ENCODE measurements at places on chromosomes 1 and 21.

- DNase-seq = peak; percentile 92
Measured at GRCh38 chr1:75724472-75725022, at the start of gene ACADM. ACADM (plus strand) TSS chr1:75724709; CDS start chr1:75724788, 79 bp downstream.

GRCh38 chr1:156927215-156928042 lies 7.0 kb downstream of the LRRC71 start:
- DNase-seq = no peak

DNA sequence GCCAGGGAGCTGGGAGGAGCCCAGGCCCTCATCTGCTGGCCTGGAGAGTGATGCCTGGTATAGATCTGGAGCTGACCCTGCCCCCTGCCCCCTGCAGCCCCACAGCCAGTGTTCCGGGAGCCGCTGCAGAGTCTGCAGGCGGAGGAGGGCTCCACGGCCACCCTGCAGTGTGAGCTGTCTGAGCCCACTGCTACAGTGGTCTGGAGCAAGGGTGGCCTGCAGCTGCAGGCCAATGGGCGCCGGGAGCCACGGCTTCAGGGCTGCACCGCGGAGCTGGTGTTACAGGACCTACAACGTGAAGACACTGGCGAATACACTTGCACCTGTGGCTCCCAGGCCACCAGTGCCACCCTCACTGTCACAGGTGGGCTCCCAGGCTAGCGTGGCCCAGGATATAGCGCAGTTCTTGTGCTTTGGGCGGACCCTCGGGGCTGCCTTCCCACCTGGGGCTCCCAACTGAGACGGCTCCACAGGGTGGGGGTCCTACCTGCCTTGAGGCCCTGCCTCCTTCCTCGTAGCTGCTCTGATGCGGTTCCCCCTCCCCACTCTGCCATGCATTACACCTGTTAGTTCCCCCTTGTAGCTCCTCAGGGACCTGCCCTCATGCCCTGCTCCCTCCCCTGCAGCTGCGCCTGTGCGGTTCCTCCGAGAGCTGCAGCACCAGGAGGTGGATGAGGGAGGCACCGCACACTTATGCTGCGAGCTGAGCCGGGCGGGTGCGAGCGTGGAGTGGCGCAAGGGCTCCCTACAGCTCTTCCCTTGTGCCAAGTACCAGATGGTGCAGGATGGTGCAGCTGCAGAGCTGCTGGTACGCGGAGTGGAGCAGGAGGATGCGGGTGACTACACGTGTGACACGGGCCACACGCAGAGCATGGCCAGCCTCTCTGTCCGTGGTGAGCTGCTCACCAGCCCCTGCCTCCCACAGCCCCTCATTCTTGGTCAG lies 98.7 kb downstream of the OBSCN start:
- peak; percentile 47 for DNase-seq

GRCh38 chr1:232969799-232970198 lies 19.4 kb downstream of the NTPCR start:
- no peak for DNase-seq

- DNase-seq = no peak
Measured at GRCh38 chr1:20586953-20587660, 1.8 kb upstream of the CDA start.

DNA sequence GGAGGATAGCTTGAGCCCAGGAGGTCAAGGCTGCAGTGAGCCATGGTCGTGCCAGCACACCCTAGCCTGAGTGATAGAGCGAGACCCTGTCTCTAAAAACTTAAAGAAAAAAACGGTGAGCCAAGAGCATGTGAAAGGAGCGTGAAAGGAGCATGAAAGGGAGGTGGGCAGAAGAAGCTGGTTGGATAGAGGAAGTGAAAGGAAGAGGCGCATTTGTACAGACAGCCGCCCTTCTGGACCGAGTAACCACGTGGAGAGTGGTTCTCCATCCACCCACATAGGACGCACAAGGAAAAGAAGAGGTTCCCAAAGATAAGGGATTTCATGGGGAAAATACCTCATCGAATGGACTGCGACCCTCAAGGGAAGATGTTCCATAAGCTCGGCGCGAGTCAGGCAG lies 60.4 kb upstream of the IFNAR2 start:
- no peak for DNase-seq

GRCh38 chr1:186858923-186859322 lies 30.2 kb downstream of the PLA2G4A start:
- DNase-seq = no peak

DNA sequence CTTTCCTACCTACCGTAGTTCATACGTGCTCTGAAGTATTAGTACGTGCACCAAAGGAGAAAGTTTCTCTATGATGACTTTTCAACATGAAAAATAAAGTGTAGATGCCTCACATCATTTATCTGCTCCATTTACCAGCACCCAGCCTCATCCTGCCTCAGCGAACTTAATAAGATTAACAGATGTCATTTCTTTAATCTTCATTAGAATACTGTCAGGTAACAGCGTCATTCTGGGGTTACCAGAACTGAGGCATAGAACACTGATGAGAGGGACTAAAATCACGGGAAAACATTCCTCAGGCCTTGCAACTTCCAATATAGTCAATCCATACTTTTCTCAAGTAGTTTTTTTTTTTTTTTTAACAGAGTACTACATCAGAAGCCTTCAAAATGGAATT lies 43.2 kb upstream of the DISC1 start:
- DNase-seq = no peak

- no peak for DNase-seq
Measured at GRCh38 chr1:111270771-111271463, 19.7 kb upstream of the CHIA start.

- no peak for DNase-seq
Measured at GRCh38 chr1:181577475-181577874, 94.2 kb downstream of the CACNA1E start.

DNA sequence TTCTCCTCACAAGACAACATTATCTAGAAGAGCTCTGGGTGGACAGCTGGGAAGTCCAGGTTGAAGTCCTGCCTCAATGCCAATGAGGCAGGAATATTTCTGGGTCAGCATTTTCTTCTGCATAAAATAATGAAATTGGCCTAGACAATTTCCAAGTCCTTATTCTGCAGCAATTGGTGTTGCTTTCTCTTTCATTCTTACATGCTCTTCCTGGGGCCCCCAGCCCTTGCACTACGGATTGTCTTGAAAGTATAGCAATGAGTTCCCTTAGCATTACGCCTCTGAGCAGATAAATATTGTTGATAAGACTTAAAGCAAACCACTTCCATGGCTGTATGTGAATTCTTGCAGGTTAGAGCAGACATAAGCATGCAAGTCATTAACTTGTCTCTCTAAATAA lies 188.5 kb downstream of the TGFBR3 start:
- DNase-seq = no peak

- DNase-seq = no peak
Measured at GRCh38 chr1:4745560-4745959, 91.2 kb downstream of the AJAP1 start.

DNA sequence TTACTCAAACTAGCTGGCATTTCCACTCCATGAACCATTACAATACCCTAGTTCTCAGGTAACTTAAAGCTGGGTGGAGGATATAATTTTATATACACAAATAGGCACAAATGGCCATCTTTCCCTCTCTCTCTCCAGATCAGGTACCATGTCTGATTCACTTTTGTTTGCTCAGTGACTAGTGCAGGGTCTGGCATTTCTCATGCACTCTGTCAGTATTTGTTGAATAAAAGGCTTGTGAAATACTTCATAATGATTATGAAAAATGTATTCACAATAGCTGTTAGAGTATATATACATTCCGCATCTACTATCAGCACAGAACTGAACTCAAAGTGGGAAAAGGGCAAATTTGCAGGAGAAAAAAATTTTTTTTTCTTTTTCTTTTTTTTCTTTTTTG lies 510.2 kb upstream of the USP24 start:
- no peak for DNase-seq

GRCh38 chr1:165829888-165830287 lies 2.5 kb downstream of the UCK2 start:
- DNase-seq = no peak

- DNase-seq = no peak
Measured at GRCh38 chr1:47645151-47645550, 207.3 kb downstream of the FOXD2 start.

- no peak for DNase-seq
Measured at GRCh38 chr1:160733898-160734297, 5.1 kb upstream of the SLAMF7 start.

DNA sequence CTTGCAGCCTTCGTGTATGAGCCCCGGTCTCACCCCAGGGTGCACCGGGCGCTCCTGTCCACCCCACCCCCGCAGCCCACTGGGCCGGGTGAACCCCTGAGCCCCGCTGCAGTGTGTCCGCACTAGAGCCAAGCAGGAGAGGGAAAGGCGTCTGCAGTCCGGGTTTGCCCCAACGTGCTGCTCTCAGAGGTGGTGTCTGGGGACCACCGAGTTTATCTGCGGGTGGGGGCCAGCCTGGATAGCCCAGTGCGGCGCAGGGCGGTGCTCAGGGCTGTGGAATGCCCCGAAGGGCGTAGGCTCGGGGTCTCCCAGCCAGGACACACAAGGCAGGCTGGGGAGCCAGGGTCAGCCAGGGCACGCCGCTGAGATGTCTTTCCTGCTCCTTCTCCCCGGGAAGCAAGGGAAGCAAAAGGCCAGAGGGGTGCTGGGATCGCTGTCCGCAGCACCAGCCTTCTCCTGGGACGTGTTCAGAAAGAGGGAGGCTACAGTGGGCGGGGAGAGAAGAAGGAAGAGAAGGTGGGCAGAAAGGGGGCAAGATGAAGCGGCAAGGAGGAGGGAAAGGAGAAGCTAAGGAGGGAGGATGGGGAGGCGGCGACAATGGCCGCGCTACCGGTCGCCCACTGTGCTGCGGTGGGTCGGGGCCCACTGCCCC lies 56.6 kb downstream of the MAB21L3 start:
- DNase-seq = no peak

DNA sequence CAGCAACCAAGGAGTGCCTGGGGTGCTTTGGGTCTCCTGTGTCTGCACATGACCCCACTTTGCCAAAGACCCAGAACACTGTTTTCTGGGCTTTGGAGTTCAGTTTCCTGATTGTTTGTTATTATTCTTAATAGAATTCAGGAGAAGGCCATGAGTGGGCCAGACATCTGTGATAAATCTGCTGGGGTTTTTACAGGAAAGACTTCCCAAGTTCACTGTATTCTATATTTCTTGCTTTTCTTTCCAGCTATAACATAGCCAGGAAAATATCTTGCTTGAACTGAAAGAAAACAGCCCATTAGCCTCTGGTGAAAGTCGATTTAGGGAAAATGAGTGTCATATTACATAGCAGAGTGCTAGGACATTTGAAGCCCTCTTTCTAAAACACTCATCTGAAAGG lies 345.1 kb upstream of the USP24 start:
- no peak for DNase-seq

DNA sequence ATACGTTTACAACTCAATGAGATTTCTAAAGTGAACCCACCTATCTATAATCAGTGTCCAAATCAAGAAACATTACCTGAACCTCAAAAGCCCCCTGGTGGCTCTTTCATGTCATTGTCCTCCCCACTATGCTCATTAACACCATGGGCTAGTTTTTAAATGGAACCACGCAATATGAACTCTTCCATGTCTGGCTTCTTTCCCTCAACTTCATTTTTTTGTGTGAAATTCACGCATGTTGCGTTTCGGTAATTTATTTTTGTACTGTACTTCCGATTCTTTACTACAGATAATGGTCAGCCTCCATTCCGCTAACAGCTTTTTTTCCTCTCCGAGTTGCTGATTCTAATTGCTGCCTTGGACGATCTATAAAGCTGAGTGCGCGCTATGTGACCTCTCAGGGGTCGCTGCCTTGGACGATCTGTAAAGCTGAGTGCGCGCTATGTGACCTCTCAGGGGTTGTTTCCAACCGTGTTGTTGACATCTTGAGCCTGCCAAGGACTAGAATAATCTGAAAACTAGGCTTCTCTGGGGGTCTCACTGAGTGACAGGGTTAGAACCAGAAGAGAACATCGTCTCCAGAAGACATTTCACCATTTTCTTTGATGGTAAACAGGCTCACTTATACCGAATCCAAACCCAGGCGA lies 1.1 kb upstream of the CACYBP start:
- peak; percentile 69 for DNase-seq

GRCh38 chr1:1956101-1956500 lies 37.0 kb upstream of the TMEM52 start:
- no peak for DNase-seq

DNA sequence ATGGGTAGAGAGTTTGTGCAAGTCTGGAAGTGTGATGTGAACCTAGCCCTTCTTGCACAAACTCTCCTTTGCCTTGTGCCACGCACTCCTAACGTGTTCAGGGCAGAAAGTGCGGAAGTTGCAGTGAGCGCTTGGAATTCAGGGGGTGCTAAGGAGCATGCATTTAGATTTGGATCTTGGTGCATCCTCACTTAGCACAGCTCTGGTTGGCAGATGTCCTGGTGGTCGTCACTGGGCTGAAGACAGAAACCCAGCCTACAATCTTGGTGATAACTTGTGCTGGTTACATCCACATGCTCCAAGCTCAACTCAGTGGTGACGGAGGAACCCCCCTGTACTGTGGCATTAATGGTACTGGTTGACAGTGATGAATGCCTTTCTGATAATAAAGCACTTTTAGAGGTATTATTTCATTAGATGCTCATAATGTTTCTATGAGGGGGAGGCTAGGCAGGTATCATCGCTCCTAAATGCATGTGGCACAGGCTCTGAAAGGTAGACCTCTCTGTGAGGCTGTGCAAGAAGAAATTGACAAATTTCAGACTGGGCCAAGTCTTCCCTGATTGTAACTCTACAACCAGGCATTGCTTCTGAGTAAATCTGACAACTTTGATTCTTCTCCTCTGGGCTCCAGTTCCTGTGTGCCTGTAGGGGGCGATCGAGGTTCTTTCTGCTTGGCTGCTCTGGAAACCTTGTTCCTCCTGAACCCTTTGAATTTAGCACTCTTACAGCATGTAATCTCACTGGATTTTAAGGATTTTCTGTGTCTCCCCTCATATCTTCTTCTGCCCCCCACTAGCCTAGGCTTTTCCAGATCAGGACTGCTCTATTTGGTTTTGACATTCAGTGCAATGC lies 40.6 kb downstream of the MAPKAPK2 start:
- DNase-seq = peak; percentile 31

- DNase-seq = no peak
Measured at GRCh38 chr1:202892501-202892900, 3.6 kb upstream of the RABIF start.

GRCh38 chr1:89536555-89537341 lies 12.1 kb downstream of the LRRC8B start:
- DNase-seq = no peak

- DNase-seq = no peak
Measured at GRCh38 chr1:31122741-31123140, 57.2 kb upstream of the PUM1 start.

GRCh38 chr21:33374450-33375096 lies 28.6 kb upstream of the IFNGR2 start:
- DNase-seq = no peak

DNA sequence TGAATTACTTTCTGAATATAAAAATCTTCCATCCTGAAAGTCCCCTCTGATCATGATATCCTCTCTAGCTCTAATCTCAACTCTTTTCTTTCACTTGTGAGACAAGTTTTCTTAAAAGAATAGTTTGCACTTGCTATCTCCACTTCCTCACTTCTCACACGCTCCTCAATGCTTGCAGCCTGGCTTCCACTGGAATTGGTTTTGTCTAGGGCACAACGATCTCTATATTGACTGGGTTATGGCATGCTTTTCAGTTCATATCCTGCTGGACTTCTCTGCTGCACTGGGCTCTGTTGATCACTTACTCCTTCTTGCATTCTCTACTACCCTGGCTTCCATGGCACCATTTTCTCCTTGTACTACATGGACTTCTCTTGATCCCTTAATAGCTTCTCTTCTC lies 474 bp downstream of the FCRLA start:
- DNase-seq = no peak

- no peak for DNase-seq
Measured at GRCh38 chr1:48182439-48182838, 40.1 kb upstream of the SLC5A9 start.

- DNase-seq = no peak
Measured at GRCh38 chr1:200369706-200370105, 40.1 kb downstream of the ZNF281 start.
